HAP-1 (cell line): ENCODE measurements at places on chromosomes 5 and 9.

DNA sequence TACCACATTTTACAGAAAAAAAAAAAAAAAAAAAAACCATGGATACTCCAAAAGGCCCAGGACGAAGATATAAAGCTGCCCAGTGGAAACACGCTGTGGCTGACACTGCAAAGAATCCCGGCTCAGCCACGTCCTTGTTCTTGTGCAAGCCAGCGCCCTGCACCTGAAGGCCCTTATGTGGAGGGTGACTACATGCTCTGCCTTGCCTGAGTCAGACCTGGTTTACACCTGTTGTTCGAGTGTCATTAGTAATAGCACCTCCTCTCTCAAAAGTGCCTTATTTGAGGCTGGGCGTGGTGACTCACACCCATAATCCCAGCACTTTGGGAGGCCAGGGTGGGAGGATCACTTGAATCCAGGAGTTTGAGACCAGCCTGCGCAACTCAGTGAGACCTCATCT is 54.3 kb upstream of the ZSWIM6 start:
- no peak for DNase-seq

DNA sequence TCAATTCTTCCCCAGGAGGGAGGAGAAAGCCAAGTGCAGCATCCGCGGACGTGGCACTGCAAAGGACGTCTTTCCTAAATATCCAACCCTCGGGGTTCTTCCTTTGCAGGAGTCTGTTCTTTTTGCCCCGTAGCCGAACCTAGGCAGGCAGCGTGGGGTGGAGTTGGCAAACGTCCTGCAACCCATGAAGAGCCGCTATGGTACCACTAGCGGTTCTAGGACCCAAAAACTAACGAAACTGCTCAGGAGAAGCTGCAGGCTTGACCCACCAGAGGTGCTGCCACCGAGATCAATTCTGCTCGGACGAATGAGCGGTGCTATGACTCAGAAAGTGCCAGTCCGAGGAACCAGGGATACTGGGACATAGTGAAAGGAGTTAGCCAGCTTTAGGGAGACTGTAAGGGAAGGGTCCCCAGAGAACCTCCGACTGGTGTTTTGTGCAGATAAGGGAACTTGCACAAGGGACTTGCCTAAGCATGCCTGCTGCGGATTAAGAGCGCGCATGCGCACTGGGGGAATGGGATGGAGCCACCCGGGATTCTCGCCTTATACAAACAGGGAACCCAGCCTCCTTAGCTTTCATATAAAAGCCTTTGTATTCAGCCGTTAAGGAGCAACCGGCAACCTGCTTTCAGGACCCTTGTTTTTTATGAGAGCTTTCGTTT is 32.7 kb downstream of the ANXA2R start:
- DNase-seq, result peak; percentile 96

DNA sequence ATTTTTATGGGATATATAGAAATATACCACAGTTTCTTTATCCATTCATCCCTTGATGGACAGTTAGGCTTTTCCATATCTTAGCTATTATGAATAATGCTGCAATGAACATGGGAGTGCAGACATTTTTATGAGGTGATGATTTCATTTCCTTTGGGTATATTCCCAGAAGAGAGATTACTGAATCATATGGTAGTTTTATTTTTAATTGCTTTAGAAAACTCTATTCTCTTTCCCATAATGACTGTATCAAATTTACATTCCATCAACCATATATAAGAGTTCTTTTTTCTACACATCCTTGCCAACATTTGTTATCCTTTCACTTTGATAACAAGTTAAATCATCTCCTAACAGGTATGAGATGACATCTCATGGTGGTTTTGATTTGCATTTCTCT is 821.6 kb downstream of the TLE1 start:
- DNase-seq, result no peak

GRCh38 chr5:160385496-160385895 is 14.4 kb downstream of the FAM200C start:
- no peak for DNase-seq

DNA sequence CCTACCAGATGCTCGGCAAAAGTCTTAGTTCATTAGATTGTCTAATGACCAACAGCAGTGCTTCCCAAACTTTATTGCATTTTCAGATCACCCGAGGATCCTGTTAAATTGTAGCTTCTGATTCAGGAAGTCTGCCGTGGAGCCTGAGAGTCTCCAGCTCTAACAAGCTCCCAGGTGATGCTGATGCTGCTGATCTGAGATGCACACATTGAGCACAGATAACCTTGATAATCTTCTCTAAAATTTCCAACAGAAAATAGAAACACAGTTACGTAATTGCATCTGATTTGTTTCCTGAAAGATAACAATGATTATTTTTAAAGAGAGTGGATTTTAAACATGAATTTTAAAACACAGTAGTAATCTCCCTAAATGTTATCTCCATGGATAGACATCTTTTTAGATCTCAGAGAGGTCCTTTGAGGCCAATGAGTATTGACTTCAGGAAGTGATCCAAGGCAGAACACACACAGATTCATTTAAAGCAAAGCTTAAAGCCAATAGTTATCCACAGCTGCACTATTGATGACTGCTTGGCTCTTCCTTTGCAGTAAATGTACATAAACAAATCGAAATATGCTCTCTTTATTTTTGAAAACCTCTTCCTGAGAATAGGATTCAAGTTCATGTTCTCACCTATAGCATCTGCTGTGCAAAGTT is 122.8 kb upstream of the TNPO1 start:
- DNase-seq, result no peak

DNA sequence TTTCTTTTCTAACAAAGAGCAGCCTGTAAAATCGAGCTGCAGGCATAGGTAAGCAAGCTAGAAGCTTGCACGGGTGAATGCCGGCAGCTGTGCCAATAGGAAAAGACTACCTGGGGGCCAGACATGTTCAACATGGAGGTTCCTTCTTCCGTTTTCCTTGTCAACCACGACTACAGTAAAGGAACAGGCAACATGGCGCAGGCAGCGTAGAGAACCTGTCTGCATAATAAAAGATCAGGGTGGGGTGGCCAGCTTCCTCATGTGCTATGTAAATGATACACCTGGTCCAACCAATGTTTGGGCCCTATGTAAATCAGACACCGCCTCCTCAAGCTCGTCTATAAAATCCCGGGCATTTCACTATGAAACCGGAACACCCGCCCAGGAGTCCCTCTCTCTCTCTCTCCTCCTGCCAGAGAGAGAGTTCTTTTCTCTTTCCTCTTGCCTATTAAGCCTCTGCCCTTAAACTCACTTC is 103.8 kb upstream of the LIFR start:
- peak; percentile 61 for DNase-seq

GRCh38 chr5:148651528-148651927 is 2.8 kb downstream of the HTR4 start:
- no peak for DNase-seq

DNA sequence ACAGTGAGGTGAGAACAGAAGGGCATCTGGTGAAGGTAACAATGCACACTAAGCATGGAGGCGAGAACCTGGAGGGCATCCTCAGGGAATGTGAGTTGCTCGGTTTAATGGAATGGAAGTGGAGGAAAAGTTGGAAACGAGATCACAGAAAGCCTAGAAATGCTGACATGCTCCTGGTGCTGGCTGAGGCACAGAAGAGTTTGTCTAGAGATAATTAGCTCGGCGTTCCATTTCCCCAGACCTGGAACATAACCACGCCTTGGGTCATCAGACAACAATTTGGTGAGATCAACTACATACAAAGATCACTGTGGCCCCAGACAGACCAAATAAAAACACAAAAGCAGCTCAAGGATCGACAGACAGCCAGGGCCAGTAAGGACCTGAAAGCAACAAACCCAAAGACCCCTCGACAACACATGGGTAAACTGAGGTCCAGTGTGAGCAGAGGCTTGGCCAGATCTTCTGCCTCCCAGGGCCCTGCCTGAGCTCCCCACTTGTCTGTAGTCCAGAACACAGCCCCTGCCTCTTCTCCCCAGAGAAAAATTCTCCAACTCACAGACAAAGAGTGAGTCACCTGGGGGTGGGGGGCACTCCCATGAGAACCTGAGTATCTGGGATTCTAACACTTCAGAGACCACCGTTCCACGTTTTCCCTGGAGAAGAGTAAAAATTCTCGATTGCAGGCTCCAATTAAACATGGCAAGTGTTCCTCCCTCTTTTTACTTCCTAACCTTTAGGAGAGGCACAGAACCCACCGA is 52.5 kb downstream of the SHB start:
- DNase-seq, result peak; percentile 26

DNA sequence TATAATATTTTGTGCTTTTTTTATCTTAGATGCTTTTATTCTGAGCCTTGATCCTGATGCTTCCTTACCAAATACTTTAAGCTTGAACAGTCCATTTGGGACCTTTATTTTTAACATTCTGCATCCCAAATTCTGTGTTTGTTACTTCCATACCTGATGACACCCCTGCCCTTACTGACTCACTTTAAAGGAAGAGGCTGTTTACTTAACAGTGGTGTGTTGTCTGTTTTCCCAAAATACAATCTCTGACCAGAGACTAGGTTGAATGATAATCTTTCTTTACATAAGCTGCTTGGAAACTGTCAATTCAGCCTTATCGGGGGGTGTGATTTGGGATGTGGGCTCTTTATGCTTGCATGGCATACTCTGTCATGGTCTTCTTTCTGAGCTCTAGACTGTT is 71.1 kb downstream of the SNX24 start:
- DNase-seq, result no peak

DNA sequence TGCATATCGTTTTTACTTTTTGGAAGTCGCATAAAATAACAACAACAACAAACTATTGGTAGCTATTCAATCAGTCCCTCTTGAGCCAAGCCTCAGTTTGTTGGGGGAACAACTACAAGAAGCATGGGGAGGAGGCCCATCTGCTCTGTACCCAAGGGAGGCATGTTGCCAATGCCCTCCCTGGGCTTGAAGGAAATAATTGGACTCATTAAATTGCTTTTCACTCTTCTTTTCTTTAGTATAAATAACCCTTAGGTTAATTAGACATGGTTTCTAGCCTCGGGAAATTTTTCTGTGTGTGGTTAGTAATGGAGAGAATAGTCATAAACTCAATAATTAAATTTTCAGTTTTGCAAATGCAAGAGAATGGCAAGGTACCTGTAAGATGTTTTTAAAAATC is 500.7 kb downstream of the TLE4 start:
- DNase-seq, result no peak

- no peak for DNase-seq
Measured at GRCh38 chr9:102499468-102499867, 495.7 kb upstream of the CYLC2 start.

- DNase-seq, result no peak
Measured at GRCh38 chr5:173848986-173849596, 39.1 kb upstream of the CPEB4 start.
